Bronchial smooth muscle cell (primary cell): ENCODE measurements at places on chromosomes 16 and 17. TPM values are rescaled to one million over a fixed set of nuclear protein-coding genes. Genes with fewer than 3 reads are reported as not detected.

SLFN14 gene
- not detected in 2 replicates for total RNA-seq

CPHXL2 gene
- not detected in 2 replicates for total RNA-seq

VPS35 gene
- total RNA-seq, result 71.1 and 91.9 TPM in 2 replicates

WWOX gene
- 13.4 and 24.8 TPM in 2 replicates for total RNA-seq

ZC3H18 gene
- 9.4 and 10.2 TPM in 2 replicates for total RNA-seq

MT1M gene
- total RNA-seq, result 2.8 and 3.9 TPM in 2 replicates

SMIM36 gene
- not detected in 2 replicates for total RNA-seq
